ENCODE measurements at places on chromosomes 3 and 15. TPM values are rescaled to one million over a fixed set of nuclear protein-coding genes. Genes with fewer than 3 reads are reported as not detected.

SLC2A2 gene
- total RNA-seq = not detected

DNA sequence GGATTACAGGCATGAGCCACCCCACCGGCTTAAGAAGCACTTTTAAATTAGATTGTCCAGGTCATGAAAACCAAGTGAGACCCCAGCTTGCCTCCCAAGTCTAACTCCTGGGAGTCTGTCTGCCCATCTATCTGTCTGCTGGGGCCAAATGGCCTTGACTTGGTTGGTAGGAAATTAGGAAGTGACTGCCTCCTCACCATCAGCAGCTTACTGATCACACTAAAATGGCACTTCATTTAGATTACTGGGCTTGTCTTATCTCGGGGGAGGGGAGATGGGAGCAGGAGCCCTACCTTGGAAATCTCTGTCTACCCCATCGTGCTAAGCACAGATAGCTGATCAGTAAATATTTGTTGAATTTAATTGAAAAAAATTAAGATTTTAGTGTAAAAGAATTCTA, 5.6 kb upstream of the LRRC2 start:
- no peak for DNase-seq
- H3K4me3 ChIP-seq = no peak overlapping the region
- H3K27me3 ChIP-seq = no peaks in the 10 kb centered on the region
- no peak overlapping the region for H3K27ac ChIP-seq

PPP1R14D gene
- not detected for total RNA-seq

DNA sequence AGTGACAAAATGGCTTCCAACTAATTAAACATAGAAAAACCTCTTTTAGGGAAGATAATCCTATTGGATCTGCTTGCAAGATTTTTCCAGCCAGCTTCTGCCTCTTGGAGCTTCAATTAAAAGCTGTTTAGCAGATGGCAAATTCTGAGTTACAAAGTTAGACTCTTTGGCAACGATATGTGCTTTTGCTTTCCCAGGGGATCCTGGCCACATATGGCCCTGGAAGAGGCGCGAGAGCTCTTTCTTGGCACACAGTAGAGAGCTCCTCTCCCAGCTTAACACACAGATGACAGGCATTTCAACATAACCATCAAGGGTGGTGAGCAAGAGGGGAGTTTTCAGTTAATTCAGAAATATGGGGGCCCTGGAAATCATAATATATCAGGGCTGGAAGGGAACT, 41.6 kb upstream of the GALNT15 start:
- H3K27me3 ChIP-seq = no peaks in the 10 kb centered on the region
- peaks cover 11% of the 10 kb centered on the region for H3K4me1 ChIP-seq
- peak overlapping the region; percentile 35 for H3K27ac ChIP-seq

DNA sequence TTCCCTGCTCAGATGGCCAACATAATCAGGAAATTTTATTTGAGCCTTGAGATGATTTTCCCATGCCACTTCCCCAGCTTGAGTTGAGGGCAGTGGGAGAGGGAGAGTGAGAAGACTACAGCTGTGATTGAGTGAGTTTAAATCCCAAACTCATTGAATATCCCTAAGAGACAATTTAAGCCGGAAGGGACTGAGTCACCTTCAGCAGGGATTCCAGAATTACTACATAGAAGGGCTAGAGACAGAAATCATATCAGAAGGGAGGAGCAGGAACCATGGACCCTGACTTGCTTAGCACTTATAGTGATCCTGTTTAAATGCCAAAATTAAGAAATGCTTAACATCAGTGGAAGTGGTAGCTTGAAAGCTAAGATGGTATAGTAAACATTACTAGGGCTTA, 312.2 kb upstream of the SLCO3A1 start:
- H3K27ac ChIP-seq = no peak overlapping the region
- no peak for DNase-seq
- no peak overlapping the region for H3K4me3 ChIP-seq
- H3K4me1 ChIP-seq = no peaks in the 10 kb centered on the region
- no peaks in the 10 kb centered on the region for H3K36me3 ChIP-seq

DNA sequence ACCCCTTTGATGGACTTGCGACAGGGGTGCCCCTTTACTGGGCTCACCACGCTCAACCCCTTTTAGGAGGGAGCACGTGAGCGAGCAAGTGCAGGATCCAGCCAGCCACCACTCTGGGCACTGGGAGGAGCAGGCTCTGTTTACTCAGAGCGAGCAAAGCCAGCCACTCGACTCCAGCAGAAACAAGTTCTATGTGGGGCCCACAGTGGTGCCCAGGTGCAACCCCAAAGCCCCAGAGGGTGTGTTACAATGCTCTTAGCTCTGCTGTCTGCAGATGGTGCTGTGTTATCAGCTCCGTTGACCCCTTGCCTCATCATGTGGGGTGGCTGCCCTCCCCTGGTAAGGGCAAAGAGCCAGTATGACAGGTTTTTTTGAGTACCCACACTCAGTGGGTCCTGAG, 120.3 kb upstream of the SUCLG2 start:
- no peaks in the 10 kb centered on the region for H3K27me3 ChIP-seq
- H3K4me3 ChIP-seq = no peak overlapping the region
- H3K27ac ChIP-seq = no peak overlapping the region
- no peak for DNase-seq

DNA sequence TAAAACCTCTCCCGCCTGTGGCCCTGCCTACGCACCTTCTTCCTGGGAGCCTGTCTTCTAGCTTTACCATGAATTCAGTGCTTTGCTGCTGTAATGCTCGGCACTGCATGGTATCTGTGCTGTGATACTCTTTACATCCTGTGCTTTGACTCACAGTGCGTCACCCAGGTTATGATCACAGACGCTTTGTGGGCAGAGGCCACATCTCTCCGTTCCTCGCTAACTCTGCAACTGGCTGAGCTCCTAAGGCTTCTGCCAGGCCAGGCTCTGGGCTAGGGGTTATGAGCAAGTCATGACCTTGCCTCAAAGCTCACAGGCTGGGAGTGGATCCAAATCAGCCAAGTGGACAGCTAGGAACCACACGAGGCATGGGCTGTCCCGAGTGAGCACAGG, 23.2 kb downstream of the SPTBN5 start:
- peak; percentile 42 for DNase-seq
- no peaks in the 10 kb centered on the region for H3K36me3 ChIP-seq
- no peak overlapping the region for H3K4me3 ChIP-seq

- H3K36me3 ChIP-seq = no peaks in the 10 kb centered on the region
- peaks cover 10% of the 10 kb centered on the region for H3K4me1 ChIP-seq
- no peak overlapping the region for H3K27ac ChIP-seq
- no peak for DNase-seq
Observed at GRCh38 chr3:51380601-51381332, 4.3 kb upstream of the MANF start.

DNA sequence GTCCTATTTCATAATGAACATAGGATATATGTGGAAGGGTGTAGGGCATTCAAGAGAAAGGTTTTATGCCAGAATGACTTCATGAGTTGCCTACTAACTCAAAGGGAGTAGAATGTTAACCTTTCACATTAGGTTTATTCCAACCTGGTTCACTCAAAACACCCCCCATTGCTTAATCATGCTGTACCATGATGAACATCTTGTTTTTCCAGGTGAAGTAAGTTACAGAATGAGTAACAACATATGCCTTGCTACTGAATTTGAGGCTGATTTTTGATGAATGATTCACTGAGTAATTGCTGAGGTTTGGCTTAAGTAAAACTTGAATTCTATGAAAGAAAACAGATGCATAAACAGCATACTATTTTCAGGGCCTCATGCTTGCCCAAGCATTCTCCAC, 5.9 kb upstream of the CLDN16 start:
- H3K27me3 ChIP-seq = no peaks in the 10 kb centered on the region
- DNase-seq = no peak
- H3K27ac ChIP-seq = no peak overlapping the region
- no peak overlapping the region for H3K4me3 ChIP-seq
- H3K36me3 ChIP-seq = no peaks in the 10 kb centered on the region

DNA sequence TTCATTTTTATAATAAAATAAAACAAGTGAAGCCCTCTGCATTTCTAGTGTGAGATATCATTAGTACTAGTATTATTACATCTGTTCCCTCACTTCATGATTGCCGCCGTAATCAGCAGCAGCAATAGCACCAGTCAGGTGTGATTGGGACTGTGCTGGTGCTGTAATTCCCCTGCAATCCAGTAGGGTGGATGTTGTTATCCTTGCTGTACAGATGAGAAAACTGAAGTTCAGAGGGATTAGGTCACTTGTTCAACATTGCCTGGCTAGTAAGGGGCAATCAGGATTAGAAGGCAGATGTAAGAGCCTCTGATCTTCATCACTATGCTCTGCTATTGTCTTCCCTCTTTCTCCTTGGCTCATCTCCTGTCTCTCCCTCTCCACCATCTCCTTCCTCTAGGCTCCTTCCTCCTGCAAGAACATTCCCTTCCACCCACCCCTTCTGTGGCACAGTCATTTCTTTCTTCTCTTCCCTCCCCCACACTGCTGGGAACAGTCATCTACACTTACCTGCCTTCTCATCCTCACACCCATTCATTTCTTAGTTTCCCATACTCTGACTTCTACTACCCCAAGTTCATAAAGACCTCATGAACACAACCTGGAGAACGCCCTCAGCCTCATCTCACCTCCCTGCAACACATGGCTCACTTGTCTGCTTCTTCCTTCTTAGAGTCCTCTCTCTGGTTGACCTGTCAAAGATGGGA, 29.7 kb downstream of the CRYGS start:
- H3K36me3 ChIP-seq = no peaks in the 10 kb centered on the region
- H3K27me3 ChIP-seq = no peaks in the 10 kb centered on the region
- no peaks in the 10 kb centered on the region for H3K4me1 ChIP-seq

DNA sequence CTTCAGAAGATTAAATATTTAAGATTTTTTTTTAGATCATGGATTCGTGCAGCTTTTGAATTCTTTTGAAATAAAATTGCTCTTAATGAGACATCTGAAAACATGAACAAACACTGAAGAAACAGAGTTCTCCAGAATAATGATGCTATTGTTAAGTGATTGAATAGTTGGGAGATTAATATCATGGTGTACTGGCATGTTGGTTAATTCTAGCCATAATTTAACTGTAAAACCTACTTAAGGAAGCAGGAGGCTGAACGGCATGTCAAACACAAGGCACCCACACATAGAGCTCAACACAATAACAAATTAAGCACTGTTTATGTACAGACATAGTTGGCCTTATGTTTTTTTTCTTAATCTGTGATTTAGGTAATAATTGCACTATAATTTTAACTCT, 185.6 kb downstream of the RBMS3 start:
- H3K36me3 ChIP-seq = no peaks in the 10 kb centered on the region
- no peak overlapping the region for H3K4me3 ChIP-seq
- peak overlapping the region; percentile 60 for H3K27ac ChIP-seq
- DNase-seq = no peak
- peaks cover 29% of the 10 kb centered on the region for H3K4me1 ChIP-seq
- H3K27me3 ChIP-seq = no peaks in the 10 kb centered on the region

DNA sequence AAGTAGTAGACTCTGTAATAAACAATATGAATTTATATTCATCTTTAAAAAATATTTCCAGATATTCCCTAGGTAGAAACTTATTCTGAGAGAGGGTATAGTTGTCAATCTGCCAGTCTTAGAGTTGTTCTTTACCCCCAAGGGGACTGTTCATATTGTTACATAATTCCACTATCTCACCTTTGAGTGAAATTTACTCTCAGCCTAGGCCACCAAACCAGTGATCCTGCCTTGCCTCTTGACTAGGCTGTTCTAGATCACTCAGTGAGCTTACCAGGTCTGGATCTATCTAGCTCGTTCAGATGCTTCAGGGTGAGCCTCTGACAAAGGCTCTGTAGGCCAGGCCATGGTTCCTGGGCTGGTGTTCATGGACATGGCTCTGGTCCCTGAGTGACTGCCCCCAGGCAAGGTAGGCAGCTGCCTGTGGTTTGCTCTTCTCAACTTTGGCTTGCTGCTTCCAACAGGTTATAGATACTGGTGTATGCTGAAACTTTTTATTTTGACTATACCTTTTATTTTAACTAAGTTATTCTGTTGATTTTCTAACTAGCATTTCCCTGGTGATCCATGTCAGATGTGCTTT, 27.6 kb downstream of the ZNF592 start:
- H3K4me1 ChIP-seq = no peaks in the 10 kb centered on the region
- no peak for DNase-seq
- H3K4me3 ChIP-seq = no peak overlapping the region

DNA sequence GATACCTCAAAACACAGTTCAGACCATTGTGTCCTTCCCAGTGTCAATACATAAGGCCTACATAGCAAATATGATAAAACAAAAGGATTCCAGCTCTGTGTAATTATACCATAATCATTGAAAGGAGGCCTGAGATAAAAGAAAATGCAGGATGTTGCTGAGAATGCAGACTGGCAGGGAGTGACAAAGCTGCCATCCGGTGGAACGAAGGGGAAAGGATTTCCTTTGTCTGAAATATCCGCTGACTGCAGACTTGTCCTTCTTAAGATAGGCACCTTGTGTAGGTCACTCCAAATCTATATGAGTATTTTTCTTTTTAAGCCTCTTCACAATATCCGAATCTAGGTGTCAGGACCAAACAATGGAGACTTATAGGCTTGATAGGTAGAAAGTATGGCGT, 108.0 kb downstream of the KCNH8 start:
- H3K27ac ChIP-seq = no peak overlapping the region
- H3K4me1 ChIP-seq = no peaks in the 10 kb centered on the region
- no peaks in the 10 kb centered on the region for H3K27me3 ChIP-seq
- no peak overlapping the region for H3K4me3 ChIP-seq
- no peaks in the 10 kb centered on the region for H3K36me3 ChIP-seq

- no peak overlapping the region for H3K4me3 ChIP-seq
- H3K27ac ChIP-seq = no peak overlapping the region
- H3K4me1 ChIP-seq = peaks cover 23% of the 10 kb centered on the region
Observed at GRCh38 chr3:8768364-8769087, 887 bp downstream of the OXTR start.

REC114 gene
- total RNA-seq = not detected

HRH1 gene
- total RNA-seq = 2.4 TPM

- peak; percentile 43 for DNase-seq
- H3K4me3 ChIP-seq = no peak overlapping the region
- H3K36me3 ChIP-seq = no peaks in the 10 kb centered on the region
Observed at GRCh38 chr15:74869726-74870407, 3.3 kb downstream of the SCAMP2 start.

- no peak overlapping the region for H3K27ac ChIP-seq
- no peaks in the 10 kb centered on the region for H3K27me3 ChIP-seq
- DNase-seq = no peak
- H3K4me1 ChIP-seq = peaks cover 12% of the 10 kb centered on the region
Observed at GRCh38 chr3:129718201-129718600, 111.7 kb upstream of the PLXND1 start.

DNA sequence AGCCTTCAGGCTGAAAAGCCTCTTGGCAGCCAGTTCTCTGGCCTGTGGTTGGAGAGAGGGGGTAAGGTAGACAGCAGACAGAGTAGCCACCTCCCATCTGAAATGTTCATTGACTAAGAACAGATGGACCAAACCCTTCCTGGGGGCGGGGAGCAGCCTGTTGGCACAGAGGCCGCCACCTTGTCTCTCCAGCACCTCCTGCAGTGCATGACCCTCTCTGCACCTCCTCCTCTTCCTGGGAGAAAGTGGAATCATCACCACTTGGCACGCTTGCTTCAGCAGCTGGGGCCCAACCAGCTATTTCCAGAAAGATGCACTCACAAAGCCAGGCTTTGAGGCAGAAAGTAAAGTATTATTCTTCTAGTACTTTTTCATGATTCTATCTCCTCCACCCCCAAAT, 313.4 kb upstream of the CHRM5 start:
- H3K27me3 ChIP-seq = no peaks in the 10 kb centered on the region
- no peak overlapping the region for H3K4me3 ChIP-seq
- DNase-seq = peak; percentile 22
- H3K36me3 ChIP-seq = no peaks in the 10 kb centered on the region
- no peak overlapping the region for H3K27ac ChIP-seq
